Fibroblast of skin of scalp (primary cell): ENCODE measurements at places on chromosomes 3 and 15.
A peak's percentile ranks its signal among the peaks of the same experiment; 100 is the strongest.

DNA sequence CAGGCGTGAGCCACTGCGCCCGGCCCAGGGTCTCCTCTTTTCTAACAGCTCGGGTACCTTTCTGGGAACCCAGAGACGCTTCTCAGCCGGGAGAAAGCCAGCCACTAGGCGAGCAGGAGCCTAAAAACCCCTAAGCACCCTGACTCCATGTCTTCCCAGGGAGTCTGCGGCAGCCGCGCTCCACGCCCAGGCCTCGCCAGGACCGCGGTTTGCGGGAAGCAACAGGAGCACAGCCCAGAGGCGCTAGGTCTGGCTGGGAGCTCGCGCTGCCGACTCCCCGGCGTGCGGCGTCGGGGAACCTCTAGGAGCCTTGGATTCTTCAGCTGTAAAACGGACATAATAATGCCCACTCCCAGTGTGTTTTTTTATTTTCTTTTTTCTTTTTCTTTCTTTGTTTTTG lies 1.0 kb upstream of the LAMP3 start:
- no peak for DNase-seq

DNA sequence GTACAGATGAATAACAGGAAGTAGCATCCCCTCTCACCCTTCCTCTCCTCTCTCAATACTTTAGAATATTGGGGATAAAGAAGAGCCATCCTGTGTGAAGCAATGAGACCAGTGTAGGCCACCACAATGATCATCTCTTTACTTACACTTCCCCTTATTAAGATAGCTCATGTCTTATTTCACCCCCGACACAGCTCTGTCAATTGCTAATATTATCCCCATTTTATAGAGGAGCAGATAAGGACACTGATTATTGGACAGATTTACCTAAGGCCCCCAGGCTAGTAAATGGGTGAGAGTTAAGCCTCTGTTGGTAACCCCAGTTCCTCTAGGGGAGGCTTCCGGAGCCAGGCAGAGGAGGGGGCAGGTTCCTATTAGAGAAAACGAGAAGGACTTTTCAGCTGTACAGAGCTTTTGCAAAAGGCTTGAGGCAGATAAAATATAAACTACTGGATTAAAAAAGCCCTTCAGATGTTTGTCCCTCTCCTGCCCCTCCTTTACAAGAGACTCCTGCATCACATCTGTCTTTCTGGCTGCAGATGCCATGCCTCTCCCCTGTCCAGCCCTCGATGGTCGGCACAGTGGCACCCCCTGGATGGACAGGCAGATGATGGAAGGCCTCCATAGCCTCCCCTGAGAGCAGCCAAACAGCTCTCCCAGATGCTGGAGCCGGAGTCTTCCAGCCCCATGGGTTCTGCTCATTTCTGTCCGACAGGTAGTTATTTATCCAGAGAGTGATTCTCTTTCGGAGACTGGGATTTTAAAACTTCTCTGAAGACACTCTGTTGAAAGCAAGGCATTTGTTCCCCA lies 49.4 kb upstream of the LCTL start:
- no peak for DNase-seq

- no peak for DNase-seq
Observed at GRCh38 chr3:37453393-37454389, 279.3 kb upstream of the LRRFIP2 start.

GRCh38 chr3:8853081-8853480 lies 83.7 kb upstream of the OXTR start:
- DNase-seq: peak; percentile 9

- DNase-seq: no peak
Observed at GRCh38 chr3:62919784-62920465, 44.7 kb upstream of the CADPS start.

DNA sequence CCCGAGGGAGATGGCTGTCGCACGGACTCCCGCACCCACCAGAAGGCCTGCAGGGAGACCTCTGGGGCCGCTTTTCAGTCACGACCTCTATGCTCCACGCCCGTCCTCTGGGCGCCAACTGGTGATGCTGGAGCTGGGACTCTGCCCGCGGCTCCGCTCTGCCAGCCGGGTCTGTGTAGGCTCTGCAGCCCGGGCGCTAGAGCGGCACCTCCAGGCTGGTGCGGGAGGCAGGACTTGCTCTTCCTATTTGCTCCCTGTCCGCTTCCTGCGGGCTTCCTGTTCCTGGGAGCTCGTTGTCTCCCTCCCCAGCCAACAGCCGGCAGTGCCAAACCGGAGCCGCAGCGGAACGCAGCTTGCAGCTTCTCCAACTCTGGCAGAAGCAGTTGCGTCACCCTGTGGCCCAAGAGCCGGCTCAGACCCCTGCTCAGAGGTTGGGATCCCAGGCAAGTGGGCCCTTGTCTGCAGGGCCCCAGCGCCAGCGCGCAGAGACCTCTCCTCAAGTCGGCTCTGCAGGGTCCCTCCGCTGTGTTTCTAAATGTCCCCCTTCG lies 285.9 kb downstream of the XXYLT1 start:
- peak; percentile 50 for DNase-seq

DNA sequence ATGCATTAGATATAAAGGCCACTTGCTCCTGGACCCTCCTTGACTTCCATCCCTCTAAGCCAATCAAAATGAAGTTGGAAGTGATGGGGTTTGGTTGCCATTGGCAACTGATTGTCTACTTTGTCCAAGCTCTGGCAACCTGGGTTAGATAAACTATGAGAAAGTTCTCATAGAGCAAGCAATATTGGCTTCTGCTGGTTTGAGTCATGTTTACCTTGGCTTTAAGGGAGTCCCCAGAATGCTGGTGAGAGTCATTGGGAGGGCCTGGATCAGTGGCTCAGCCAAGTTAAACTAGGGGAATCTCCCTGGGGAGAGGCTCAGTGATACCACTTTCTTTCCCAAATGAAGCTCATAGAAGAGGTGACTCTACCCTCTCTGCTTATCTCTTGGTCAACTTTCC lies 176.3 kb upstream of the ROPN1 start:
- peak; percentile 56 for DNase-seq

DNA sequence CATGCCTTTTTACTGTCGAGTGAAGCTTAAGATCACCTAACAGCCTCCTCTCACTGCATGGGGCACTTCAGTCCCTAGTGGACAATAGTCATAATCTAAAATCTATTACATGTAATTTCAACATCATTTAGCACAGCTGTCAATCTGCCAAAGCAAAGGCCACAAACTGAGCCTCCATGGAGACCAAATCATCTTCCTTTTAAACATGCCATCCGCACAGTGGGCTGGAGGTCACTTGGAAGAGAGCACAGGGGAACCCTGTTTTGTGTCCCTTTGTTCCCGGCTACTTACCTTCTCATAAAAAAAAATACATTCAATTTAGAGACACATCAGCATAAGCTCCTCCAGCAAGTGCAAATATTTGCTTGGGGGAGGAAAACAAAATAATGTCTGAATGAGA lies 167.3 kb downstream of the SQOR start:
- no peak for DNase-seq

- no peak for DNase-seq
Observed at GRCh38 chr3:197749315-197749600, 425 bp upstream of the FYTTD1 start.

GRCh38 chr3:80618295-80619256 lies 850.8 kb upstream of the ROBO1 start:
- DNase-seq: no peak

GRCh38 chr3:1499694-1500093 lies 406.9 kb downstream of the CNTN6 start:
- DNase-seq: no peak

DNA sequence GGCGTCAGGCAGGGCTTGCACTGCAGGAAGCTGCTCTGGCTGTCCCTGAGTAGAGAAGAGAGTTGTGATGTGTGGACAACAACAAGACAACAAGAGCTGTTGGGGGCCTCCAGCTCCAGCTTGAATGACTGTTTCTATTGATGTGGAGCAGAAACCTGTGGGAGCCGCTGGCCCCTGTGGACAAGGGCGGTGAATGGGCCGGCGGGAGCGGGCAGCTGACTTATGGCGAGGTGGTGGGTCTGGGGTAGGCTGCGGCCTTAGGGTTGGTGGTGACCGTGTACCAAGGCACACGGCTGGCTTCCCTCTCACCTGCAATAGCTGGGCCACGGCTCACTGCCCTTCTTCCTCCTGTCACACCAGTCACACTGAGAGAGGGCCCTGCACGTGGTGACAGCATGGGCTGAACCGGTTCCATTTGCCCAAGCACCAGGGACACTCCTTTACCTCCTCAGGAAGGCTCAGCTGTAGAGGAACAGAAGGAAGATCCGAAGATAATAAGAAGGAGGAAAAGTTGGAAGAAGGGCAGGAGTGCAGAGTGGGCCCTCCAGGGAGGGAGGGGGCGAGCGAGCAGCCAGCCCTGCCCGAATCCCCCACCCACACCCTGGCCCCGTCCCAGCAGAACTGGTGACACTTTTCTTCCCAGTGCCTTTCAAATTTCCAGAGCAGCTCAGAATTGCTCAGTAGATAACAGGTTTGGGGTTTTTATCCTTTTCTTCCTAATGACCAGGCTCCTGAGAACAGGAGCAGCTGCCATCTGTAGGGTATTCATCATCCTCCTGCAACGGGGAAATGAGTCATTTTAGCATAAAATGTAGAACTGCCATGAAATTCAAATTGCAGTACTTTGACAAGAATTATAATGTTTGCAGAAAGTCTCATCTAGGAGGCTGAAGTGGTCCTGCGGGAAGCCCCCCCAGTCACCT lies 136.9 kb downstream of the TJP1 start:
- no peak for DNase-seq

DNA sequence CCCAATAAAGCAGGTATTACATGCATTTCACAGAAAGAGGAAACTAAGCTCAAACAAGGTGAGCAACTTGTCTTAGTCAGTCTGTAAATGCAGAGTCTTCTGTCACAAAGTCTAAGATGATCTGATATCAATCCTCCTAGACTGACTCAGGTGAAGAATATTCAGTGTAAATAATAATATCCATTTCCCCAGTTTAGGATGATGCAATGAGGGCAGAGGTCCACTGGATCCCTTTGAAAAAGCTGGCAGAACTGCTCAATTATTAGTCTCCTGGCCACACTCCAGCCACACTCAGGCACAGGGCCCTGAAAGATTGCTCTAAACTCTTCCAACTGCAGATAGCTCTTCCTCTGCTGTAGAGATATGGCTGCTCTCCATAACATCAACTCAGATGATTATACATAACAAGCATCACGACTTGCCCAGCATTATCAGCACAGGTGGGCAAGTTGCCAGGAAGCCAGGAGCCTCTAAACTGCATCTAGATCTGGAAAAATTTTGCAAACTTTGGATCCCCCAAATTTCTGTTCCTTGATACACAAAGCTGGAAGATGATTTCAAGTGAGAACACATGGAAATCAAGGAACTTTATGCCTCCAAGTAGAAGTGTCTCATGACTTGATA lies 129.8 kb upstream of the CPNE4 start:
- DNase-seq: no peak

DNA sequence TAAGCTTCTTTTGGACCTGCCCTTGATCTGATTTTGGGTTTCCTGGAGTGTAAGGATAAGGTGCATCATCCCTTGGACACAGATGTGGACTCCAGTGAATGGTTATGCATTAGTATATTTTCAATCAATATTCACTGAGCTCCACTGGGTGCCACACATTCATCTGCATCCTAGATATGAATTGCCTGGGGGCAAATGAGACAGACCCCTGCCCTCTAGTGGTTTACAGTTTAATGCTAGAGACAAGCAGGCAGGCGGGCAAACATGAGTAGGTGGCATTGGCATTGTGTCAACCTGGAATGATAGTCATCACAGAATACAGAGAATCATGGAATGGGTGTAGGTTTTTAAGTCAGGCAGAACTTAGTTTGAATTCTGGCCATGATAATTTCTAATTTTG lies 252.5 kb upstream of the SOX14 start:
- DNase-seq: no peak

GRCh38 chr3:122676759-122677158 lies 3.9 kb upstream of the PARP14 start:
- peak; percentile 25 for DNase-seq

DNA sequence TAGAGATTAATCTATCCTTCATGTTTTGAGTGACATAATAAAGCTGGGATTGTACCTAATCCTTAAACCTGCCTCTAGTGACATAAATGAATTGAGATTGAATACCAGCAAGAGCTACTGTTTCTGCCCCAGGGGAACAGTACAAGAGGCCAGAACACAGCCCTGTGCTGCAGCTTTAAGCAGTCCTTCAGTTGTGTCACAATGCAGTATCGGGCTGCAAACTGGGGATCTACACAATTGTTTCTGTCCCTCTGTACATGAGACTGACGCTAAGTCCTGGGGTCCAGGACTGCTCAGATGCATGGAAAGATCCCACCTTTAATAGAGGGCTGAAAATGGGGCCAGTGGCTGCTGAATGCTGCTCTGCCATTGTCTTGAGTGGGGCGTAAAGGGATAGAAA lies 87.5 kb downstream of the MINAR1 start:
- no peak for DNase-seq

- peak; percentile 79 for DNase-seq
Observed at GRCh38 chr3:142275856-142276255, 50.5 kb upstream of the GK5 start.

DNA sequence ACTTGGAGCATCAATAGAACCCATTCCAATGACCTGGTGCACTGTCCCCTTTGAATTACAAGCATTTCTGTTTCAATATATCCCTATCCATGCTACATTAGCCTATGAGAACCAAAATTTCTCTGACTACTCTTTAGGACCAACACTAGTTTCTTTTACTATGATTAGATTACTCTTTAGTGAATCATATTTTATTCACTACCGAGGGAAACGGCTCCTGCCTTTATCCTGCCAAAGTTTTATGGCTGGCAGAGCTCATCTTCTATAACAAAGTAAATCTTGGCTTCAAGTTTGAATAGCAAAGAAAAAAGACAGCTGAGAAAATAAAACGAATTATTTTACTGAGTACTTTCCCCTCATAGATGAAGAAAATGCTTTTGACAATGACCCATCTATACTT lies 120.9 kb downstream of the SLC9A9 start:
- DNase-seq: no peak

GRCh38 chr3:16900779-16901440 lies 16.2 kb downstream of the PLCL2 start:
- no peak for DNase-seq
